ENCODE measurements at places on chromosomes 7 and 10.
A peak's percentile ranks its signal among the peaks of the same experiment; 100 is the strongest.

DNA sequence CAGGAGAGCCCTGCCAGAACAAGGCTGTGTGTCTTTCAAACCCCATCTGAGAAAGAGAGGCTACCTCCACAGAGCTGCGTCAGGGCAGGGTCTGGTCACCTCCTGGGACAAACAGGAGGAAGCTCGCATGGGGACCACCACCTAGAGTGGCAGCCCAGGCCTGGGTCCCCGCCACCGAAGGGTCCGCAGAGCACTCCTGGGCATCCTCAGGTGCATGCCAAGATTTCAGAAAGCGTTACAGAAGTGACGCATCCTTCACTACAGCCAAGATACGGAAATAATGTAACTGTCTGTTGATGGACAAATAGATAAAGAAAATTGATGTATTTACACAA lies 42.6 kb downstream of the GSDME start:
- no peak for DNase-seq

DNA sequence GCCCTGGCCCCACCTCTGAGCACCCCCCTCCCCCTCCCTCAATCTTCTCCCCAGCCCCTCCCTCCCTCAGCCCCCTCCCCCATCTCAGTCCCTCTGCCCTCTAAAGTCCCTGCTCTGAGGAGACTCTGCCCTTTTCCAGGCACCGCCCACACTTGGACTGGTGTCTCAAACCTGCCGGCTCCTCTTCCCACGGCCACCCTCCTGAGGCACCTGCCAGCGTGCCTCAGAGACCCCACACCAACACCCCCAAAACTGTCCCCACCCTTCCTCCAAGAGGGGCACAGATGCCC lies 34.6 kb upstream of the HSPB1 start:
- no peak for DNase-seq

GRCh38 chr7:86013662-86014061 lies 630.0 kb upstream of the GRM3 start:
- DNase-seq: no peak

DNA sequence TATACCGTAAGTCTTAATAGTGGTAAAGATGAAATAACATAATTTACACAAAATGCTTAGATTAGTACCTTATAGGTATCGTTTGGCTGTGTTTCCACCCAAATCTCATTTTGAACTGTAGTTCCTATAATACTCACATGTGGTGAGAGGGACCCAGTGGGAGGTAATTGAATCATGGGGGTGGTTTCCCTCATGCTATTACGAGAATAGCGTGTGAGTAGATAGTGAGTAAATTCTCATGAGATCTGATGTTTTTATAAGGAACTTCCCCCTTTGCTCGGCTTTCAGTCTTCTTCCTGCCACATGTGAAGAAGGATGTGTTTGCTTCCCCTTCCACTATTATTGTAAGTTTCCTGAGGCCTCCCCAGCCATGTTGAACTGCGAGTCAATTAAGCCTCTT lies 426.3 kb upstream of the POT1 start:
- no peak for DNase-seq

- peak; percentile 45 for DNase-seq
These were observed 131.1 kb upstream of the CDK1 start for GRCh38 chr10:60646966-60647796.

GRCh38 chr7:83468251-83468739 lies 180.6 kb downstream of the SEMA3E start:
- peak; percentile 65 for DNase-seq

- no peak for DNase-seq
These were observed 60.2 kb downstream of the SMURF1 start for GRCh38 chr7:99083733-99084132.

GRCh38 chr10:46175831-46176230 lies 111.0 kb upstream of the ANTXRL start:
- no peak for DNase-seq

GRCh38 chr10:33484787-33485186 lies 150.3 kb upstream of the NRP1 start:
- no peak for DNase-seq

- no peak for DNase-seq
These were observed 590.0 kb downstream of the NRG3 start for GRCh38 chr10:82464966-82465365.

DNA sequence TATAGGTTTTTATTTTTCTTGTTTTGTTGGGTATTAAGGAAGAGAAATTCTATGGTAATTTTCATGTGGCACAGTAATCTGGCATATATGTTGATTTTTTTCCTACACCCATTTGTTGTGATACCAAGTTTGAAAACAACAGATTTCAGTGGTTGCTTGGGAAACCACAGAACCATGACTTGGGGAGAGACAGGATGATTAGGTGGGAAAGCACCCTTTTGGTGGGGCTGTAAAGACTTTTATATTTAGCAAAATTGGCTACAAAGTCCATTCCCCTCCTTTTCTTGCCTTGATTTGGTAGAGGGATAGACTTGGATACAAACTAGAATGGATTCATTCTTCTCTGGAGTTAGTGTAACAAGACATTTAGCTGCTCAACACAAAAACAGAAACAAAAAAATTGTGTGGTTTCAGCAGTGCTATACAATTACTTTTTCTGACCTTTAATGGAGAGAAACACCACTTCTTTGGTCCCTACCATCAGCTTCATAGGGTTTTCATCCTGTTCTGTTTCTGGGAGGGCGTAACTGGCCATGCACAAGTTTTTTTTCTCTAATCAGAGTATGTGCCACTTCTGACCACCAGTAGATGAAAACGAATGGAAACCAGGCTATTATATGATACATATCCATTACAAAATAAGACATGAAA lies 52.7 kb downstream of the FIGNL1 start:
- DNase-seq: no peak

DNA sequence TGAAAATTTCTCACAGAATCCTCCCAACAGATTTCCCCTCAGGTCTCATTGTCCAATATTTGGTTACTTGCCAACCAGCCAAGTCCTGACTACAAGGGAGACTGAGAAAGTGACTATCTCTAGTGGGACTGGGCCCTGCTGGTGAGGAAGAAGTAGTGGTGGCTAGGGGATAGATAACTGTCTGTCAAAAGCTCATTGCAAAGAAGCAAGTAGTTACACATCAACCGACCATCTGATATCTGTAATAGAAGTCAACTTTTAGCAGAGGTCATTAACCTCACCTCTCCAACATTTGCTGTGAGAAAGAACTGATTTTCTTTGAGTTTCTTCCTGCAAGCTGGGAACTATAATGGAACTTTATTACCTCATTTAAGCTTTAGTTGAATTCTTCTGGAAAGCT lies 15.2 kb downstream of the STAMBPL1 start:
- no peak for DNase-seq

DNA sequence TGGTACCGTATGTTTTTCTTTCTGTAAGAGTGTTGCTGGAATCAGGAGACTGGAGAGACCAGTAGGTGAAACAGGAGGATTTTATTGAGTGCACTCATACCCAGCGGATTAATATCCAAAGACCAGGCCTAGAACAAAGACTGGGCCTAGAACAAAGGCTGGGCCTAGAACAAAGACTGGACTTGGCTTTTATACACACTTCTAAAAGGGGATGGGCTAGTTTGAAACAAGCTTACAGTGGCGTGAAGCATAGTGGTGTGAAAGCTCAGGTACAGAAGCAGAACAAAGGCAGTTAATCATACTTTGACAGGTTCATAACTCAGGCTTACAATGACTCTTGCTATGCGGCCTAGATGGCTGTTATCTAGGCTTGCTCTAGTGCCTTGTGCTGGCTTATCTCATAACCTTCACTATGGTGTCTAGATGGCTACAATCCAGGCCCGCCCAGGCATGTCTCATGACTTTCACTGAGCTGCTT lies 67.7 kb downstream of the TRIM24 start:
- no peak for DNase-seq

DNA sequence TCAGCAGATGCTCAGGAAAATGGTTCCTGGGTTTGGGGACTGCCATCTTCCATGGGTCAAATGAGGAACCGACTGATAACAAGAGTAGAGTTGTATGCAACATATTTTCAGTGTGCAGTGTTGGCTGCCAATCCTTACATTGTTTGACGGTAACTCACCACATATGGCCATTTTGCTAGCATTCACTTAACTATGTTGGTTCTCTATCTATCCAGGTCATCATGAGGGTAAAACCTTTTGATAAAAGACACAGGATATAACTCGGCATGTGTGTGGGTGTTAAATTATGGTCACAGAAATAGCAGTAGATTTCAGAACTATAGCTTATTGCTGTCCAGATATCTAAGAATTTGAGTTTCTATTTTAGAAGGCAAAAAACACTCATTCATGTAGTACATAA lies 140.7 kb upstream of the AOAH start:
- DNase-seq: no peak

- no peak for DNase-seq
These were observed 338 bp downstream of the SDK1 start for GRCh38 chr7:3301449-3301731.

GRCh38 chr10:60417024-60417423 lies 27.3 kb upstream of the ANK3 start:
- no peak for DNase-seq

DNA sequence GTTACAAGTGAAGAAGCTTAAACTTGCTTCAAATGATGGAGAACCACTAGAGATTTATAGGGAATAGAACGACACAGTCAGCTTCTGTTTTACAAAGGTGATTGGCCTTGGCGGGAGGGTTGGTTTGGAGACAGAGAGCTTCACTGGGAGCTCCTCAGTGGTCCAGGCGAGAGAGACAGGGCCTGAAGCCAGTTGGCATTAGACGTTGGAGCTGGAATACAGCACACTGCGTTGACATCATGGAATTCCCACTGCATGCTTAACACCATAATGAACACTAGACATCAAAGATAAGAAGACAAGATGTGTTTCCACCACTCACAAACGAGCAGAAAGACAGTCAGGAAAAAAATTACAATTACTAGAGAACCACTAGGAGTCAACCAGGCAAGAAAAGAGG lies 67.8 kb downstream of the TBXAS1 start:
- DNase-seq: no peak

DNA sequence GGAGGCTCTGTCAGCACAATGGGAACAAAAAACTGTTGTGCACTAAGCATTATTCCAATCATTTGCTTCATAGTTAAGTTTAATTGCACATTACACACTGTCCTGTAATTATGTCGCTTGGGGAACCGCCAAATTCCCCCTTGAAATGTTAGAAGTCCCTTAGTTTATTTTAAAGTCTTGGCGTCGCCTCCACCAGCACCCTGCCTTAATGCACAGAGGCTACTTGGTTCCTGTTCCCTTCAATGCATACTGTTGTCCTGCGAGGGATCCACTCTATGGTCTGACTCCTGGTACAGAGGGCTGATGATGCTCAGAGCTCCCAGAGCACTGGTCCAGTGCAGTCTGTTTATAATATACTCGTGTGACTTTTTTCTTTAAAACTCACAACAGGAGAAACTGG lies 330.7 kb downstream of the ELMO1 start:
- no peak for DNase-seq

GRCh38 chr10:628386-629045 lies 61.0 kb downstream of the DIP2C start:
- DNase-seq: no peak

DNA sequence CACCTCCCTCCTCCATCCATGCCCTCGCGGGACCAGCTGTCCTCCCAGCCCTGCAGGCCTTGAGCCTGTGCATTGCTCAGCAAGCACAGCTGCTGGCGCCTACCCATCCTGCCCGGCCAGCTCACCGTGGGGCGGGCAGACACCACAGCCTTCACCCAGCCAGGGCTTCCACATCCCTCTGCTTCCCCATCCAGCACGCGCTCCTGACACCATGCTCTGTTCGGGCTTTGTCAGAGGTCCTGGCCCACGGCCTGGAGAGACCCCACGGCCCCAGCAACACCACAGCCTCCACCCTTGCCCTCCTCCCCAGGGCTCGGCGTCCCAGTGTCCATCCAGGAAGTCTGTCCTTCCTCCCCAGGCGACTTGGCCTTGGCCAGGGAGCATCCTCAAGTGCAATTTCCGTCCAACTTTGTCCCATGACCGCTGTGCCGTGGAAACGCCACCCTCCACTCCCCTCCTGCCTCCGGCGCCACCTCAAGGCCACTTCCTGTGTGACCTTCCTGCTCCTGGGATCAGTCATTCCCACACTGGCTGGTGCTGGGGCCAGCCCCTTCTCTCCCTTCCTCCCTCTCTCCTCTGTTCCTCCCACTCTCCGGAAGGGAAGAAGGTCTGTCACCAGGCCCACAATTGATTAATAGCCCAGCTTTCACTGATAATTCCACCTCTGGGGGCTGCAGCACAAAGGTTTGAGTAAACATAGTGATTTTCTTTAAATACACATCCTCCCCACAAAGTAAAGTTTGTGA lies 71.5 kb upstream of the SMNDC1 start:
- DNase-seq: no peak

DNA sequence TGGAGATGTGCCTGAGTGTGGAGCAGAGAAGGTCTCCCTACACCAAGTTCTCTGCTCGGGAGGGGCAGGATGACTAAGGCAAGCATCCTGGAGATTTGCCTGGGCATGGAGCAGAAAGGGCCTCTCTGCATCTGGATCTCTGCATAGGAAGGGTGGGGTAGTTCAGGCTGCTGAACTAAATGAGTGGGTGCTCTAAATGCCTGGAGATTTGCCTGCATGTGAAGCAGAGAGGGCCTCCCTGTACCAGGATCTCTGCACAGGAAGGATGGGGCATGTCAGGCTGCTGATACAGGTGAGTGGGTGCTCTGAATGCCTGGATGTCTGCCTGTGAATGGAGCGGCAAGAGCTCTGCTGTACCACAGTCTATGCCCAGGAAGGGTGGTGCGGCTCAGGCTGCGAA lies 680.7 kb downstream of the SUGCT start:
- DNase-seq: no peak

- no peak for DNase-seq
These were observed 972 bp downstream of the ORC5 start for GRCh38 chr7:104206841-104207240.

DNA sequence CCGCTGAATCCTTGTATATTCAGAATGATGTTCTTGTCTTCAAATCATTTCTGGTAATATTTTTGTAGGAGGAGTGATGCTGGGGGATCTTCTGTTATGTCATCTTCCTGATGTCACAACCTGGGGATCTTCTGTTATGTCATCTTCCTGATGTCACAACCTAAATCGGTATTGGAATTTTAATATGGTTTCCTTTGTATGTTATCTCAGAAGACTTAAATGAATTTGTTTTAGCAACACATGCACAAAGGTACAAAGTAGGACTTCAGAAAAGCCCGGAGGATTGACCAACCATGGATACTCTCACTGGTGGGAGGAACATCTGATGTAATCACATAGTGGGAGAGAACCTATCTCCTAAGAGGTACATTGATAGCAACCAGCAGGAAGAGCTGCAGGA lies 9.1 kb upstream of the AOAH start:
- DNase-seq: no peak

DNA sequence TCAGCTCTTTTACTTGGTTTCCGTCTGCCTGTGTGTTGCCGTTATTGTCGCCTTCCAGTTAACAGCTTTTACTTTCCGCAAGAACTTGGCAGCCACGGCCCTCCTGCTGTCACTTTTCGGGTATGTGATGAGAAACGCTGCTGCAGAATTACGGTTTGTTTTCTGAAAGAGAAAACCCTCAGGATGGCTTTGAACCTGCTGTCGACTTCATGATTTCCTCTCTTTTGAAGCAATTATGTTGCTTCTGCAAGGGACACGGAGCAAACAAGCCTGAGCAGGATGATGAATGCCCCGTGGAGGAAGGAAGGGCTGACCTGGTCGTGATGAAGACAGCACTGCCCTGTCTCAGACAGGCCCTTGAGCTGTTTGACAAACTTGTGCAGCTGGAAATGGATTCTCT lies 339.8 kb downstream of the ABCA13 start:
- no peak for DNase-seq

GRCh38 chr10:21364196-21365114 lies 161.0 kb downstream of the SKIDA1 start:
- DNase-seq: no peak
